Epithelial cell of proximal tubule (primary cell): ENCODE measurements at places on chromosomes 12 and 14. TPM values are rescaled to one million over a fixed set of nuclear protein-coding genes. Genes with fewer than 3 reads are reported as not detected.

The CATSPERB gene
- total RNA-seq: not detected in 2 replicates

The GPRC5D gene
- total RNA-seq: not detected in 2 replicates

- no peak for DNase-seq
Observed at GRCh38 chr12:53207042-53207441, at the start of gene ITGB7. ITGB7 (minus strand) TSS chr12:53207251; CDS start chr12:53200443, 6,808 bp downstream.

DNA sequence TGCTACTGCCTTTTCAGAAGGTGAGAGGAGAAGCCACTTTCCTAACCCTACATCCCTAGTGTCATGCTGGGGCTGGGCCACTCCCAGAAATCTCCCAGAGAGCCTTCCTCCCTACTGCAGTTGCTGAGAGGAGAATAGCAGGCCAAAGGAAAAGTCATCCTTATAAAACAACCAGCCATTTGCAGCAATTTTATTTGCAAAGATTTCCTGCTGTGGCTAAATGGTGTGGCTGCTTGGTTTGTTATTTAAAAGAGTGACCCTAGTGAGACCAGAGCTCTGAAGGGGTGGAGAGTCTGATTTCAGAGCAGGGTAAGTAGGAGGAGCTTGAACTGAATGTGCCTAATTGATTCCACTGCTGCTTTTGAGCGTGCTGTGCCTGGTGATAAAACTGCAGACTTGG is 232.0 kb downstream of the GRIN2B start:
- no peak for DNase-seq
